ENCODE measurements at places on chromosomes 4 and X.

DNA sequence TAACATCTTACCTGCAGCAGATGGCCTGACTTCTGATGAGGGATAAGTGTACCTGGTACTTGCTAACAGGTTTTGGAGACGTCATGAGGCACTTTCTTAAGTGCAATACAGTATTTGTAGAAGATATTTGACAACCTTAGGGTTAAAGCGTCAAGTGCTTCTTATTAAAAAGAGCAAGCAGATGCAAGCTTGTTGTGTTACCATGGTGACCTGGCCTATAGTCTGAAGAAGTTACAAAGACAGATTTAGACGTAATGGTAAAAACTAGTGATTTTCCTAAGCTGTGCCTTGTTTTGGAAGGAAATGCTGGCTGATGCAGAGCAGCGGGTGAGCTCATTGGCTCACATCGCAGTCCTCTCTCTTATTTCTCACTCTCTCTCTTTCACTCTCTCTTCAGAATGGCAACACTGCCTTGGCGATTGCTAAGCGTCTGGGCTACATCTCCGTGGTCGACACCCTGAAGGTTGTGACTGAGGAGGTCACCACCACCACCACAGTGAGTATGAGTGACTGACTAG, 243.6 kb downstream of the ANK2 start:
- no peak for DNase-seq

DNA sequence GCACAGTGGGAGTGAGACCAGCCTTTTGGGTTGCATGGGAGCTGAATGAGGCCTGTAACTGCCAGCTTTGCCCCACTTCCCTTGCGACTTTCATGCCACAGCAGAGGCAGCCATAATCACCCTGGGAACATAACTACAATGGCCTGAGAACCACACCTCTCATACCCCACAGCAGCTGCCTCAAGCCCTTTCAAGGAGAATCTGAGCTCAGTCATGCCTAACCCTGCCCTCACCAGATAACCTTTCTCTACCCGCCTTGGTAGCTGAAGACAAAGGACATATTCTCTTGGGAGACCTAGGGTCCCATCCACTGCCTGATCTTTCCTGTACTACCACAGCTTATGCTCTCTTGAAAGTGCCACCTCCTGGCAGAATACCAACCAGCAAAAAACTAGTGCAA, 599.9 kb upstream of the IGFBP7 start:
- no peak for DNase-seq

DNA sequence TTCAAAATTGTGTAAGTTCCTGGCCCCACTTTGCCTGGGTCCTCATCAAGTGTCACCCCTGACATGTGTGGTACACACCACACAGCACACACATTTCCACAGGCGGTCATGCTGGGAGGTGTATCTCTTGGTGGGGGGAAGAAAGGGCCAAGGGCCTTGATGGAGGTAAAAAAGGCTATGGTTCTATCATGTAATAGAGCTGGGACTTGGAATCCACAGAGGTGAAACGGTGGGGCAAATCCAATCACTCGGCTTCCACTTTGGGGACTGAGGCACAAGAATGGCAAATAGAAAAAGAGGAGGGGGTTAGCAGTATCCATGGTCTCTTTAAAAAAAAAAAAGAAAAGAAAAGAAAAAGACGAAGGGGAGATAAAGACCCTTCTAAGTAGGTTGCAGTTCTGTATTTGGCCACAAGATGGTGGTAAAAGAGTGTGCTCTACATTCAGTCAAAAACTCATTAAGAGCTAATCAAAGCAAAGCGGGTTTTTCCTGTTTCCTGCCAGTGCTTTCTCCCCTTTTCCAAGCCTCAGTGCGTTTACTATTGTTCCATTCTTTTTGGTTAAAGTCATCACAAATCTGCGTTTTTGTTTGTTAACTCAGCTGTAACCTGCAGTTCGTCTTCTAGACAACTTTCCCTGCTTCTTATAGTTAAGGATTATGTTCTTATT, 37.0 kb upstream of the ATP6AP2 start:
- peak; percentile 20 for DNase-seq

GRCh38 chr4:139015948-139016471, 429 bp downstream of the NOCT start:
- DNase-seq = peak; percentile 26

GRCh38 chr4:6732441-6733357, 16.7 kb downstream of the BLOC1S4 start:
- DNase-seq = no peak

DNA sequence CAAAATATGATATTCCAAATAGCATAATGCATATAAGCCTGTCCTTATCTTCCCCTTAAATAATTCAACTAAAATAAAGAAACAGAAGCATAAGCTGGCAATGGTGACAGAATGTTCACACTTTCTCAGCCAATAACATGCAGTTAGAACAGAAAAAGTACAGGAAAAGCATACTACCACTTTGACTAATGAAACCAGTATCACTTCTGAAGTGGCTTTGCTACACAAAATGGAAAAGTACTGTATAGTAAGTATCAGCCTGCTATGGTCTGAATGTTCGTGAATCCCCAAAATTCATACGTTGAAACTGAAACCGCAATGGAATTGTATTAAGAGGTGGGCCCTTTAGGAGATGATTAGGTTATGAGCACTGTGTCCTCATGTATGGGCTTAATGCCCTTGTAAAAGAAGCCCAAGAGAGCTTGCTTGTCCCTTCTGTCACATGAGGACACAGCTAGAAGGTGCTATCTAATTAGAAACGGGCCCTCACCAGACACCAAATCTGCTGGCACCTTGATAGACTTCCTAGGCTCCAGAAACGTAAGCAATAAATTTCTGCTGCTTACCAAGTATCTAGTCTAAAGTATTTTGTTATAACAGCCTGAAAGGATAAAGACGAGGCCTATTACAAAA, 102.6 kb downstream of the PRDM5 start:
- no peak for DNase-seq

DNA sequence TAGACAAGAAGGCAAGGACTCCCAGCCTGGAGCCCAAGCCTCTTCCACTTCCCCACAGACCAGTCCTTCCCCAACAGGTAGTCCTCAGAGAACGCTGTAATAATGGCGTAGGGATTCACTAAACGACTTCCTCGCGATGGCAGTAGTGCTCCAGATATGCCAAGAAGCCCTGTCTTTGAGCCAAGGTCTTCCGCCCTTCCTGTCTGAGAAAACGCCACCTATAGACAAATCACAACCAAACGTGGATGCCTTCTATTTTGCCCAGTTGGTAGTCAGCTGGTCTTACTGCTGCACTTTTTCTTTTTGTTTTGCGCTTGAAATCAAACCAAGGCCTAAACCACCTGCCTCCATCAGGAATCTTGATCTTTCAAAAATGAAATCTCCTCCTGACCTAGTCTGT, 203.3 kb downstream of the OR13H1 start:
- peak; percentile 85 for DNase-seq

Measured in naive thymus-derived CD4-positive, alpha-beta T cell (primary cell).